ENCODE measurements at places on chromosomes 12 and 14.

DNA sequence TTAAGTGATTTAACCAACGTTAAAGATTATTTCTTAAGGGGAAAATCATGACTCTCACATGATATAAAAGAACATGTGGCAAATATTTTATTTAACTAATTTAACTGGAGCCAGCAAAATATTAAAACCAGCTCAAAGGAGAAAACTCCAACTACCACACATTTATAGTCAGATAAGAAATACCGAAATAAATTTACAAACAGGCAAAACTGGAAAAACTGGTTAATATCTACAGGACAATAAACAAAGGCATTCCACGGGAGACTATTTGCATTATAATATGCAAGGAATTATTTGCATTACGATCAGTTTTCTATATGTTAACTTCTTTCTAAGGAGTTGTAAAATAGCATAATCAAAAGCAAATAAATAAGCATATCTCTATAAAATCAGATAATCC is 13.8 kb upstream of the BCL2L14 start:
- no peak for DNase-seq

DNA sequence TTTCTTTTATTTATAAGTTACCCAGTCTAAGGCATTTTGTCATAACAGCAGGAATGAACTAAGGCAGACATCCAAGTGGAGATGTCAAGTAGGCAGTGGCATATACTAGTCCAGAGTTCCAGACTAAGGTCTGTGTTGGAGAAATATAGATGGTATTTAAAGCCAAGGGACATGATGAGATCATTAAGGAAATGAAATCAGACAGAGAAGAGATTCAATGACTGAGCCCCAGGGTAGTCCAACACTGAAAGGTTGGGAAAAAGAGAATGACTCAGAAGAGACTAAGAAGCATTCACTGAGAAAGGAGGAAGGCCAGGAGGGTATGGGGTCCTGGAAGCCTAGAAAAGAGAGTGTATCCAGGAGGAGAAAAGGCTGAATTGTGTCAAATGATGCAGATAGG is 442.2 kb upstream of the CCDC196 start:
- peak; percentile 56 for DNase-seq

DNA sequence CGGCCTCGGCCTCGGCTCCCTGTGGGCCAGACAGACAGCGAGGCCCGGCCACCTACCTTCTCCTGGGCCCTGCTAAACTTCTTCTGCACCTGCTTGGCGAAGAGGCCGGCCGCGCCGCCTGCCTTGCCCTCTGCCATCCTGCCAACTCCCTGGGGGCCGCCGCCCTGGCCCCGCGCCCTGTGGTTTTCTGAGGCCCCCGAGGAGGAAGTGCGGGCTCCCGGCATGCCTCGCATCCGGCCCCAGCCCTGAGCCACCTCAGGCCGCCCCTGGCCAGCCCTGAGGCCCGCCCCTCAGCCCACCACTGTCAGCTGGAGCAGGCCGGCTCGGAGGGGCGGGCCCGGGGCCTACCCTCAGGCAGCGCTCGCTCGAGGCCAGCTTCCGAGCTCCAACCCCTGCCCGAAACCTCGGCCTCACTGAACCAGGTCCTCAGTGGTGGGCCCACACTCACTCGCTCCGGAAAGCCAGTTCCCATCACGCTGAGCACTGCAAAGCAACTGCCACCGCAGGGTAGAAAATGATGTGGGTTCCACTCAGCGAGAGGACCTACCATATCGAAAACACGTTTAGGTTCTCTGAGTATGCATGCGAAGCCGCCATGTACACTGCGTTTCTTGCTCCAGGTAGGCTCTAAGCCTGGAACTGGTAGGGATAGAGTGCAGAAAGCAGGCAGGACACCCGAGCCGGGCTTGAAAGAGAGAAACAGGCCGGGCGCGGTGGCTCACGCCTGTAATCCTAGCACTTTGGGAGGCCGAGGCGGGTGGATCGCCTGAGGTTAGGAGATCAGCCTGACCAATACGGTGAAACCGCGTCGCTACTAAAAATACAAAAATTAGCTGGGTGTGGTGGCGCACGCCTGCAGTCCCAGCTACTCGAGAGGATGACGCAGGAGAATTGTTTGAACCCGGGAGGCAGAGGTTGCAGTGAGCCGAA is at the start of gene BIN2:
BIN2 (minus strand) TSS at position 209 of the 930 bp plus-strand sequence; CDS start at position 137, 72 bp downstream.
- DNase-seq: no peak

DNA sequence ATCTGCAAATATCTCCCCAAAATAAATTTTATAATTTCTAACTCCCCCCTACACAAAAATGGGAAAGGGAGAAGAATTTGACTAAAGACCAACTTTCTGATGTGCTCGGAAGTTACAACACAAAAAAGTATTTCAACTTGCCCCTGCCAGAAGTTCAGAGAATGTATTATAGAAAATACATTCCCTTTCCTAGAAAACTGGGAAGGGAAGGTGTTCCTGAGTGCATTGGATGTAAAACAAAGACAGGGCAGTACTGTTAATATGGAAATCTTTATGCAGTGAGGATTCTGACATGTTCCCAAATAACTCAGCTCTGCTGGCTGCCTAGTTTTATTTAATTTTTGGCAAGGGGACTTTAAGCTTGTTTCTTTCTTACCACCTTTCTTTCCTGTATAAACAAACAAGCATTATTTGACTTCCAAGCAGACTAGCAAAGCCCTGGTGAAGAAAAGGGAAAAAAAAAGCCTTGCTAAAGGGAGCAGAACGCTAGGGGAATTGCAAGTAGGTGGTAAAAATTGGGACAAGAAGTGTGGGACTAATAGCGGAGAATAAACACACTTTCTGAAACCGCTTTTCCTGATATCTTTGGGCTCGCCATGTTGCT is 124.1 kb downstream of the STXBP6 start:
- no peak for DNase-seq

DNA sequence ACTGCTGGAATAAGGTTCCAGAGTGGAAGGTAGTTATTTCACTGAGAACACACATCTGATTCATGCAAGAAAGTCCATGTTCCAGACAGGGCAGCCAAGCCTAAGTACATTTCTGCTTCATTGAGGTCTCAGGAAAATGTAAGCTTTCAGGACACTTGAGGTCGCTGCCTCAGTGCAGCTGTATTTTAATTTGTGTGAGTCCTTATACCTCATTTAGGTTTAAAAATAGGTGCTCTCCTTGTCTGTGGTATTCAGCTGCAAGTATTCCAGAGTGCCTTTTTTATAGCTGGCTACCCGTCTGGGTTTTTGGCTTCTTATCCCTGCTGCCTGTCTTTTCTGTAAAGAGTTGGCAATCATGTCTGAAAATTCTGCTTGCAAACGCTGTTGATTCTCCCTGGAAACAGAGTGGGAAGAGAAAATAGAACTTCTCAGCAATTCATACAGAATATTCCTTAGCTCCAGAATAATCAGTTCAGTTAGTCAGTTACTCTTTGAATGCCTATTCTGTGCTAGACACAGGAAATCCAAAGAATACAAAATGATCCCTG is 45.3 kb upstream of the PLBD1 start:
- DNase-seq: no peak

- peak; percentile 3 for DNase-seq
These were observed 69.4 kb upstream of the RHOJ start for GRCh38 chr14:63134801-63135200.

- DNase-seq: no peak
These were observed 169.3 kb upstream of the AMIGO2 start for GRCh38 chr12:47249082-47249481.

DNA sequence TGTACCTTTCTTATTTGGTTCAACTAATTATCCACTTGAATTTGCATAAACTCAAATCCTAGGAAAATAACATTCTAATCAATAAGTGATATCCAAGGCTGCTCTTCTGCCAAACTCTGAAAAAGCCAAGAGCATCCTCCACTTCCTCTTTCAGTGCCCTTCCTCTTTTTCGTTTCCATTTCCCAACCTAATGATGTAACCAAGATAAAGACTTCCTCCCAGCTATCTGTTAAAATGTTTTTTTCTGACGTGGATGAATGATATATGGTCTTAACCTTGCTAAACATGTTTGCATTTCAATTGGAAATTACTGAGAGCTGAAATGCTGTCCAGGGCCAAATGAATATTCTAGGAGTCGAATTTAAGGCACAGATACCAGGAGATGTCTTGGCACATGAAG is 459.5 kb upstream of the PDE3A start:
- no peak for DNase-seq

DNA sequence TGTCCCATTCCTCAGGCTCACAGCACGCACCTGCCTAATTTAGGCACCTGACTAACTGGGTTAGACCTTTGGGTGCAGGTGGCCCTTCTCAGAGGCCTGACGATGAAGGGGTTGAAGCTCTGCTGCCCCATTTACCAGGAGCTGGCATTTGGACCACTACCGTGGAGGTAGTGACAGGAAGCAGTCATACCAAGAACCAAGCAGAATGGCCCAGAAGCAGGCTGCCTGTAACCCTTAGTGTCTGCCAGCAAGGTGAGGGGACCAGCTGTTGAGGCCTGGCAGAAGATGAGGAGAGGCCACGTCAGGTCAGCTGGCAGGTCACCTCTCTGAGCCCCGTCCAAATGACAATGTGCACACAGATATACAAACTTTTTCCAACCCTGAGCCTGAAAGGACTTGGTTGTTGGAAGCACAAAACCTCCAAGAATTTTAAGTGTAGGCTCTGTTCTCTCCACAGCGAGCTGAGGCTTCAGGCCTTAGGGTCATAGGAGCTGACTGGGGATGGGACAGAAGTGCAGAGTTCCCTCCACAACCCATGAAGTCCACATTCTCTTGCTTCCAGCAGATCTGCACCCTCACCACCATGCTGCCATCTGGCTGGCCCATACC is 23.1 kb downstream of the VASH1 start:
- no peak for DNase-seq

DNA sequence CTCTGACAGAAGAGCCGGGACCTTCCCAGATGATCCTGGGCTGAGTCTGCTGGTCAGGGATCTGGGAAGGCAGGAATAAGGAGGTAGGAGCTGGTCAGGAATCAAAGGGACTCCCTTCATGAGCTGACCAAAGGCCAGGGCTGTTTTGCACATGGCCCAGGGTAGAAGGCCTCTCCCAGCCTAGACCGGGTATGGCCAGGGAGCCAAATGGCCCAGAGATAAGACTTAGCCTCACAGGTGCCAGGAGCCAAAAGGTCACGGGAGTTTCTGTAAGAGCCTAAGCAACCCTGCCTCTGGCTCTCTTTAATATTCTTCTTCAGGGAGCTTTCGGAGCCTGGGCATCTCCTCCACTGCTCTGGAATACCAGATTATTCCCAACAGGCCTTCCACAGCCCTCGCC is 191.3 kb upstream of the PWP1 start:
- no peak for DNase-seq

- DNase-seq: no peak
These were observed 306.3 kb downstream of the CACNA1C start for GRCh38 chr12:2358986-2359658.

GRCh38 chr14:77459072-77459723 is 1.3 kb downstream of the AHSA1 start:
- DNase-seq: peak; percentile 62

DNA sequence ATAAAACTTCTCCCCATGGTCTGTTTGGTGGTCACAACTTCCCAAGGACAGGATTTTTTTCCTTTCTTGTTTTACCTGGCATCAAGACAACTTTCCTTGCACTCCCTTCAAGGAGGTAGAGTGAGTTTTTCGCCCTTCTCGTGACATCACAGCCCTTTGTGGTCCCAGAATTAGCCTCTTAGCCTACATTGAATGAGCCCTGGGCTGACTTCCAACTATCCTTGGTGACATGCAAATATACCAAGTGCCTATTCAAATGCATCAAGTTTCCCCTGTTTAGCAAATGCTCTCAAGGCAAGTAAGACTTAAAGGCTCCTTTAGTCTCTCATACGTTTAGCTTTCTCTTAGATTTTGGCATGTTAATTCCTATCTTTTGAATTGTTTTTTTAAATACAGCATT is 36.6 kb downstream of the TC2N start:
- DNase-seq: no peak

DNA sequence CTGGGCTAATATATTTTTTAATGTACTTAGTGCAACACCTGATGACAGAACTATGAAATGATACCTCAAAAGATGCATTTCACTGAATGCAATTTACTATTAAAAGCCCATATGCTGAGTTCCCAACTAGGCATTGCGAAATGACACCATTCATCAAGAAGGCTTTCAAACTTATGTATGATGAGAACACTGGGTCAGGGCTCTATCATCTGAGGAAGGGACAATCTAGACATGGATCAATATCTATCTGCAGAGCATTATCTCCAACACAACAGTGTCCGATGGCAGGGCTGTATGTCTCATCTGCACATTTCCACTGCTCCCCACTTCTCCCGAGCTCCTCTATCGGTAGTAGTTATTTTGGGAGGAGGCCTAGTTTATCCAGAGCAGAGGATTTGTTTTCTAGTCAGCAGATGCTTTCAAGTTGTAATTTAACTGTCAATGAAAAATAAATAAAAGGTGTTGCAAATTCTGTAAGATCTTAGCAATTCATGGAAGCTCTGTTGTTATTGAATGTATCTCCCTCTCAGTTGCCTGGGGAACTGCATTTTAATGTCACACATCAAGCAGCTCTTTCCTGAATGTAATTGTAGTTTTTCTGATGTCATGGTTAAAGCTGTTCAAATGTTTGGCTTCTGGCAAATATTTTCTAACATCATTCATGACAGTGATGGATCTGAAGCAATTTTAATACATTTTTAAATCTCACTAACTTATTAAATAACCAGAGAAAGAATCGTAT is 7.4 kb upstream of the GCH1 start:
- DNase-seq: no peak

DNA sequence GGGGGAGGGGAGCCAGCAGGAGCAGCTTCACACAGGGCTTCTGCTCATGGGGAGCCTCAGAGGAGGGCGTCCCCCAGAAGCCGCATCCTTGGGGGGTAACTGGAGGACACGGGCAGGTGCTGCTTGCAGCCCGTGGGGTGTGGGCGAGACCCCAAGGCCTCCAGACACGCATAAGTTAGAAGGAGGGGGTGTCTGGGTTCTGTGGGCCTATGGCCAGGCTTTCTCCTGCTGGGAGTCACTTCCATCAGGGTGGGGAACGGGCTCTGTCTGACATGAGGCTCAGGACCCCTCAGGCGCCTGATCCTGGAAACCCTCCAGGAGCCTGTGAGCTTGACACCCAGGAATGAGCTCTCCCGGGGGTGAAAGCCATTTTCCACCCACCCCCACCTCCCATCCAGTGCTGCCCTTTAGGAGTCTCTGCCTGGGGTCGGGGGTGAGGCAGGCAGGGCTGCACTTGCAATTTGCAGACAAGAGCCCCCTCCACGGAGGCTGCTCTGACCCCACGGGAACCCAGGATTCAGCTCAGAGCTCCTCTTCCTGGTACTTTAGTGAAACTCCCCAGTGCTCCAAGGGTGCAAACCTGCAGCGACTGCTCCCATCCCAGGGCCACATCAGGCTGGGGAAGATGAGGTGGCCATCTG is 325.7 kb downstream of the ADGRD1 start:
- DNase-seq: no peak

- no peak for DNase-seq
These were observed 15.3 kb upstream of the PIK3C2G start for GRCh38 chr12:18246066-18246465.

GRCh38 chr12:113468365-113469223 is 3.1 kb downstream of the LHX5 start:
- no peak for DNase-seq

GRCh38 chr14:77848031-77848430 is 48.1 kb downstream of the ADCK1 start:
- no peak for DNase-seq

- DNase-seq: peak; percentile 41
These were observed 34.3 kb upstream of the SLC38A1 start for GRCh38 chr12:46303039-46303666.

Measured in kidney capillary endothelial cell (primary cell).